ENCODE measurements at places on chromosomes 4 and X.

GRCh38 chr4:94351319-94351718 is 8.7 kb upstream of the HPGDS start:
- DNase-seq: no peak

- DNase-seq: peak; percentile 0
Measured at GRCh38 chrX:111244235-111244750, 26.0 kb downstream of the CAPN6 start.

DNA sequence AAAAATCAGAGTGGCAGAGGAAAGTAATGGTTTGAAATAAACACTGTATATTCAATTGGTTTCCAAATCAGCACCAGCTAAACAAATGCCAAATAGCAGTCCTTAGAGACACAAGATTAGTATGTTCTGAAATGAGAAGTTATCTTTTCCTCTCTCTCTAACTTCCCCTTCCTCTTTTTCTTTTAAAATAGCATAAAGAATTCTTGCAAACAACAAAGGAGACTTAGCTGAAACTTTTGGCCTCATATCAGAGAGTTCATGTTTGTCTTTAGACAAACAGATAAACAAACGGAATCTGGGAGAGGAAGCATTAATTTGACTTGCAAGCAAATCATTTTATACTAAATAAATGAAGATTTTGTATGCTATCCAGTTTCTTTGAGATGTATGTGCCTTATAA is 399.0 kb downstream of the GBA3 start:
- no peak for DNase-seq

- no peak for DNase-seq
Measured at GRCh38 chr4:109665783-109666485, 37.3 kb downstream of the CASP6 start.

GRCh38 chr4:95761871-95762270 is 78.0 kb upstream of the PDHA2 start:
- DNase-seq: no peak

DNA sequence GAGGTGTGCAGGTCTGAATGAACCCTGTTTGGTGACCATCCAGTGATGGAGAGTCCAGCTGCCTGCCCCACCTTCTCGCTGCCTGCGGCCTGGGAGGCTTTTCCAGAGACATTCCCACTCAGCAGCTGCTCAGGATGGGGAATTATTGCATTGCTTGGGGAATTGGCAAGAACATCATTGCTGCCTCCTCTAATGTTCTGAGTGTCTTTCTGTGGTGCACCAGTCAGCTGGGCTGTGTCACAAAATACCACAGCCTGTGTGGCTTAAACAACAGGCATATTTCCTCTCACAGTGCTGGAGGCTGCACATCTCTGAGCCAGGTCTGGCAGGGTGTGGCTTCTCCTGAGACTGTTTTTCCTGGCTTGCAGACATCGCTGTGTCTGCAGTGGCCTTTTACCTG is 86.8 kb upstream of the AFAP1 start:
- no peak for DNase-seq

DNA sequence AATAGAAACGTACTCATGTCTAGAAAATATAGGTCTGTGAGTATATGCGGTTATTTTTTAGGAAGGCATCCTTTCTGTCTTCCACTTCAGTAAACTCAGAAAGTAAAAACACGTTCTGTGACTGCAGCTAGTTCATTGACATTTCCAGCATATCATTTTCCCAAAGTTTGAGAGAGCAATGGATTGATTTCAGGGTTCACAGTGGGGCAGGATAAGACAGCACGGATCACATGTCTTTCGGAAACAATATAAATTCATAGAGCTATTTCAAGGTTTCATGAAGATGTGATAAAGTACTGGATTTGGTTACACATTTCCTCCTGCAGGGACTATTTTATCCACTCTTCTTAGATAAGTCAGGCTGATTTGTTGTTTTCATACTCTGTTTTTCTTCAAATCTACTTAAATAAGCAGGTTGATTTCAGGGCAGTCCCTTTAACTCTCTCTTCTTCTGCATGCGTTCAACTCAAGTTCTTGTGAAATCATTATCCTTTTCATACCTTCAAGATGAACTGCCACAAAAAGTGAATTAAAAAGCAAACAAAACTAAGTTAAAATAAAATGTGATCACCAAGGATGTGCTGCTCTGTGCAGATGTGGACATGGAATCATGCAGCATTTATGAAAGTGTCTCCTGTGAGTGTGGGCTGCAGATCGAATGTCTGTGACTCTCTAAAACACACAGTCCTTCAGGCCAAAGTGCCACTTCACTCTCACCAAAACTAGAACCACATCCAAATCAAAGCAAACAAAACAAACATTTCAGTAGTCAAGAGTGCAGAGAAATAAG is 187.7 kb downstream of the UNC5C start:
- DNase-seq: no peak

DNA sequence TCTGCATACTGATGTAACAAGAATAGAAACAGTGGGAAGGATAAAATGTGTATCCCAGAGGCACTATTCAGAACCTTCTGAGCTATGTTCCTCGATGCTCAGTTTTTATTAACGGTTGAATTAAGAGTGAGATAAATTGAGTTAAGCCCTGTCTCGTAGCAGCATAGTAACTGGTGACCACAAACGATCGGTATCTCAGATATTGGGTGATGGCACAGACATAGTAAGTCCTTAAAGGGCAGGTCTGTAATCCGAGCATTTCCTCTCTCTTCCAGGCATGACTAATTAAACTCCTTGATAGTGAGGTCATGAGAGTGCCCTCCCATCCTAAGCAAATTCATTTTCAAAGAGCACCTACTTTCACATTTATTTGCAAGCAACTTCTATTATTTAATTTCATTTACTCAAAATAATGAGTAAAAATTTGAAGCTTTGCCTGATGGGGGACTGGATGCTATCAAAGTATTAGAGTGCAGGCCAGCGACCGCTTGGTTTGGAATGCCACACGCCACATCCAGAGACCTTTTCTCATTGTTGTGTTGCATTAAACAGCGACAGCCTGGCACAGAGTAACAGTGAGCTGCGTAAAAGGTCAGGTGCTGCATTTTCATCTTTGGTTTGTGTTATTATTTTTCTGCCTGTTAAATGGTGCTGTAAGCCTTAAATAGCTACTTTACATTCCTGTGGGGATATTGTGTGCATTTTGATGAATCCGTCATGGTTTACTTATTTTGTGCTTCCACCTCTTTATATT is 101.9 kb downstream of the PCDH7 start:
- no peak for DNase-seq

GRCh38 chr4:140252141-140252741 is 98.3 kb upstream of the MAML3 start:
- DNase-seq: no peak

GRCh38 chr4:58809366-58809765 is 1699.2 kb upstream of the IGFBP7 start:
- DNase-seq: no peak

DNA sequence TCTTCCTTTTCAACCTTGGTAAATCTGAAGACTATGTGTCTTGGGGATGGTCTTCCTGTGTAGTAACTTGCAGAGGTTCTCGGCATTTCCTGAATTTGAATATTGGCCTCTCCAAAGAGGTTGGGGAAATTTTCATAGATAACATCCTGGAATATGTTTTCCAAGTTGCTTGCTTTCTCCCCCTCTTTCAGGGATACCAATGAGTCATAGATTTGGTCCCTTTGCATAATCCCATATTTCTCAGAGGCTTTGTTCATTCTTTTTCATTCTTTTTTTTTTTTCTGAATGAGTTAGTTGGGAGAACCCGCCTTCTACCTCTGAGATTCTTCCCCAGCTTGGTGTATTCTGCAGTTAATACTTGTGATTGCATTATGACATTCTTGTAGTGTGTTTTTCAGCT is 549.2 kb upstream of the AMOT start:
- no peak for DNase-seq

- DNase-seq: no peak
Measured at GRCh38 chr4:181890911-181891310, 352.3 kb upstream of the TENM3 start.

- no peak for DNase-seq
Measured at GRCh38 chr4:108336076-108336475, 167.3 kb upstream of the LEF1 start.

GRCh38 chr4:155402941-155403340 is 26.2 kb upstream of the MAP9 start:
- no peak for DNase-seq

GRCh38 chr4:168588916-168589531 is 92.2 kb downstream of the PALLD start:
- DNase-seq: no peak

- DNase-seq: no peak
Measured at GRCh38 chrX:148466292-148466691, 34.1 kb upstream of the AFF2 start.

DNA sequence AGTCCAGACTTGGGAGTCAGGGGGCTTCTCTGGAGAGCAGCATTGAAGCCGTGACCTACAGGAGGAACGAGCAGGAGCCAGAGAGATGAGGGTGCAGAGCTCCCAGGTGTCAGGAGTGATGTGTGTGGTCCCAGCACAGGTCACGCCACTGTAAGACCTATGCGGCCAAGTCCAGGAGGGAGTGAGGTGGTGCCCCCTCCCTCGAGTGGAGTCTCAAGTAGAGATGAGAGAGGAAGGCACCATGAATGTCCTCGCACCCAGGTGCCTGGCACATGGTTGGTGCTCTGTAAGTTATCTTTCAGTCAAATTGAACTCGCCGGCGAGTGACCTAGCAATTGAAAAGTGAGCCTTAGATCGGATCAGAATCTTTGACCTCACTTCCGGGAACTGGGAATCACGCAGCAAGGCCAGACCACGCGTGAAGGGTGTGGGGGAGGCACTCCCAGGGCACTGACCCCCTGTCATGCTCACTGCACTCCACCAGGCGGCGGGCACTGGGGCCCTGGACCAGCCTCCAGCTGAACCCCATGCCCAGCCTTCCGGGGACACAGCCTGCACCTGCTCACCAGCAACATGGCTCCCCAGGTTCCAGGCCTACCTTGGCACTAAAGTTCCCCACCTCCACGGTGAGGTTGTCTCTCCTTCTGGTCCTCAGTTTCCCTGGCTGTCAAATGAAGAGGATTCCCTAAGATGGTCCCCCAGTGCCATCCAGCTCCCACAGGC is 127.4 kb downstream of the HMX1 start:
- no peak for DNase-seq

DNA sequence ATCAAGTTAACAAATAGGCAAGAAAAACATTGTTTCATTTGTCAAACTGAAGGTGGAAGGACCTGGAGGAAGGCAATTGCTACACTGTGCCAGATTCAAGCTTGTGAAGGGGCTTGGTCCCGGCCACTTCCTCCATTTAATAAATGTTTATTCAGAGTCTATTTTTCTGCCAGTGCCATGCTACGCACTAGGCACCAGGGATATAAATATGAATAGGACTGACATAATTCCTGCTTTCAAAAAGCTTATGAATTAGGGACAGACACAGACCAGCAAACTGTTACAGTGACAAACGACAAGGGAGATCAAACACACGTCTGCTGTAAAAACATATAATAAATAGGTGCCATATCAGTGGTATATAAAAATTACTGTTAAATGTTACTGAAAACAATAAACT is 571 bp downstream of the TLR6 start:
- peak; percentile 19 for DNase-seq

Data from CD4-positive, alpha-beta T cell treated with Interleukin-21 for 1 hour (primary cell).